ENCODE measurements at places on chromosomes 5 and 9.

DNA sequence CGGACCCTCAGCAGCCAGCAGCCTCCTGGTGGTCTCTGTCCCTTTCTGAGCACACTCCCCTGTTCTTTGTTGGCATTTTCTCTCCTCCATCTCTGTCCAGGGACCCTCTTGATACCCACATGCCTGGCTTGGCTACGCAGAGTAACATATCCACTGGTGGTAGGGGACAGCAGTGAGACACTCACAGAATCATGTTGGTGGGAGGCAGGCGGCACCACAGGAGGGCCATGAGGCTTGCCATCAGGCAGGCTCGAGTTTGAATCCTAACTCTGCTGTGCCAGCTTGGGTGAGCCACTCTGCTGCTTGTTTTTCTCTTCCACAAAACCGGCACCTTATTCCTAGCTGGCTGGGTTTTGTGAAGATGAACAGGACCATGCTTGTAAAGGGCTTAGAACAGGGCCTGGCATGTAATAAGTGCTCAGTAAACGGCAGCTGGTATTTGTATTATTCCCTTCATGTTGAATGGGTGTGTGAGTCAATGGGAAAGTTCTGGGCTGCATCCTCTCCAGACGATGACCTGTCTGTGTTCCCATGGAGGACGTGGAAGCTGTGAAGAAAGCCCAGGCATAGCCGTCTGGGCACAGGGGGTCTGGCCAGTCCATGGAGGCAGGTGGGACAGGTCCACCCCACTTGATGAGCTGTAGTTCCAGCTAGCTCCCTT lies 2.3 kb downstream of the COL27A1 start:
- DNase-seq = no peak

- no peak for DNase-seq
Measured at GRCh38 chr9:136530461-136531089, 15.3 kb downstream of the NOTCH1 start.

DNA sequence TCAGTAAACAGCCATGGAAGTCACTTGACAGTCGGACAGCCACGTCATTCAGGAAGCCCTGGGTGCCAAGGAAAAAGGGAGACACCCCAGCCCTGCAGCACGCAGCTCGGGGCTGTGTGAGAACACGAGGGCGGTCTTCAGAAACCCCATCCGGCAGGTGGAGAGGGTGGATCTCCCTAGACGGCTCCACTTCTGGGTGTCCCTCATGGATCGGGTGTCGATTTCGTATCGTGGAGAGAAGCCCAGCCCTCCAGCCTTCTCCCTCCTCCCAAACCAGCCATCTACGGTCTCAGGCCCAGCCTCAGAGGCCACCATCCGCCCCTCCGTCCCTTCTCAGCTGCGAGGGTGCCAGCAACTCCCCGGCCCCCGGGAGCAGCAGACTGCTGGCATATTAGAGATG lies 65.5 kb upstream of the BARHL1 start:
- no peak for DNase-seq

- DNase-seq = no peak
Measured at GRCh38 chr5:110844251-110844650, 105.4 kb downstream of the SLC25A46 start.

- no peak for DNase-seq
Measured at GRCh38 chr9:88477300-88477751, 57.7 kb upstream of the NXNL2 start.

GRCh38 chr5:74371621-74372020 lies 268.9 kb downstream of the ENC1 start:
- DNase-seq = no peak

DNA sequence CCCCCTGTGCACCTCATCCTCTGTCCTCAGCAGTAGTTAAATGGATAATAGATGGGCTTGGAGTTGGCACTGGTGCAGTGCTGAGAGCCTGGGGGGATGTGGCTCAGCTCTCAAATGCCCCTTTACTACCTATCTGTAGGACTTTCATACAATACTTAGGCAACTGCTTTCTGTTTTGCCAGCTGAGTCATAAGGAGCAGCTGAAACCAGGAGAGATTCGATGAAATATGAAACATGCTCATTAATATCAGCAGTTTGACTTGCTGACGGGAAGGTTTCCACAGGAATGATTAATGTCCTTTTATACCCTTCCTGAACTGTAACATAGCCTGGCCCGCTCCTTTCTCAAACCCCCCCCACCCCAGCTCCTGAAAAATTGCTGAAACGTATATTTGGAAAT lies 142.6 kb downstream of the SAXO1 start:
- no peak for DNase-seq

GRCh38 chr9:22079873-22080341 lies 70.8 kb upstream of the CDKN2B start:
- DNase-seq = no peak

- DNase-seq = no peak
Measured at GRCh38 chr5:77129391-77129990, 42.4 kb upstream of the ZBED3 start.

DNA sequence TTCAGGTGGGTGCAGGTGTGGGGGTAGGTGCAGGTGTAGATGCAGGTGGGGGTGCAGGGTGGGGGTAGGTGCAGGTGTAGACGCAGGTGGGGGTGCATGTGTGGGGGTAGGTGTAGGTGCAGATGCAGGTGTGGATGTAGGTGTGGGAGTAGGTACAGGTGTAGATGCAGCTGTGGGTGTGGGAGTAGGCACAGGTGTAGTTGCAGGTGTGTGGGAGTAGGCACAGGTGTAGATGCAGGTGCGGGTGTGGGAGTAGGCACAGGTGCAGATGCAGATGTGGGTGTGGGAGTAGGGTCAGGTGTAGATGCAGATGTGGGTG lies 94.6 kb downstream of the PHF2 start:
- no peak for DNase-seq

DNA sequence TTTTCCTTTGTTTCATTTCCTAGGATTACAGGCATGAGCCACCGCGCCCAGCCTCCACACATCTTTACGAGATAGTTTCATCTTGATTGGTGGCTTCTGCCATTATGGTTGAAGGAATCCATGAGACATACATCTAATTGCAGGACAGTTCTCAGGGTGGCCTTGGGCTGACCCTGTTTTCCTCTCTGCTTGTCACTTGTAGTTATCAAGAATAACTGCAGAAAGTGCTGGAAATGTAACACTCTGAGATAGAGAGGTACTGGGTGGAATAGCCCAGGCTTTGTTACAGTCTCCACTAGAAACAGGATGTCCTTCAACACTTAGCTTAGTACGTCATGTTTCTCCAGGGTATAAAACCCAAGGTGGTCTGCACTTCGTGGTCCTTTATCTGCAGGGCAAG lies 10.7 kb downstream of the UGT3A2 start:
- no peak for DNase-seq

DNA sequence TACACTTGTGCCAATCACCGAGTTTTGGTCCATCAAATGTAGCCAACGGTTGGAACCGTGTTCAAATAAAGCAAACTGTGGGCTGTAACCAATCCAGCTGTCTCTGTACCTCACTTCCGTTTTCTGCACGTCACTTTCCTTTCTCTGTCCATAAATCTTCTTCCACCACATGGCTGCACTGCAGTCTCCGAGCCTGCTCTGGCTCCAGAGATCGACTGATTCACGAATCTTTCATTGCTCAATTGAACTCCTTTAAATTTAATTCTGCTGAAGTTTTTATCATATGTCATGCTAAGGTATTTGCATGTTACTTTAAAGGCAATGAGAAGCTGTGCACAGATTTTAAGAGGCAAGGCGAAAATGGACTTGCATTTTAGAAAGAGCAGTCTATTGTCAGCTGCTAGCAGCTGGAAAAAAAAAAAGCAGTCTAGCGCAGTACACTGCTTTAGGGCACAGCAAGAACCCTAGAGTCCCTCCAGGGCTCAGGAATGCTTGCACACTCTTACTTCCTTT lies 13.2 kb downstream of the TTC39B start:
- no peak for DNase-seq
